ENCODE measurements at places on chromosomes 5 and 9. TPM values are rescaled to one million over a fixed set of nuclear protein-coding genes. Genes with fewer than 3 reads are reported as not detected.

HEMGN gene
- total RNA-seq = 0.54 TPM

SLC24A2 gene
- total RNA-seq = not detected

IQGAP2 gene
- total RNA-seq = 37.3 TPM

MYOT gene
- not detected for total RNA-seq

Measured in activated CD4-positive, alpha-beta T cell treated with anti-CD3 and anti-CD28 coated beads, Interleukin-2, amount 10 ng/mL, durations not matched to agents 24 days and 14 days (primary cell).